ENCODE measurements at places on chromosomes 12 and 14.
A peak's percentile ranks its signal among the peaks of the same experiment; 100 is the strongest.

DNA sequence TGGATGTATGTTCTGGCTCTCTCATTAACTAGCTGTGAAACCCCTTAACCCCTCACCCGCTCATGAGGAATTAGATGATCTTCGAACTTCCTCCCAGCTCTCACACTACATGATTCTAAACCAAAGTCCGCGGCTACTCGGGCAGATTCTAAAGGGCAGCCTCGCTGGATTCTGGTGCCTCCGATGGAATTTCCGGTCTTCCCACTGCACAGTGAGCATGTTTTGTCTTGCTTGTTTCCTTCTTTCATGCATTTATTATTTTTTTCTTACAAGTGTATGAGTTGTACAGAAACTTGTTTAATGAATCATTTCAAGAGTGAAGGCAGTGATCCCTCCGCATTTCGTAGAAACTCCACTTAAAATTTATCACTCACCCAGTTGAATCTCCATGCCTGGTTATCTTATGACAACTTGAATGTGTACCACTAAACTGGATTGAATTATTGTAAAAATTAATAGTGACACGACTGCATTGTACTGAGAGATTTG lies 4.5 kb upstream of the HCAR3 start:
- no peak for DNase-seq

GRCh38 chr12:75611041-75611440 lies 99.6 kb upstream of the KRR1 start:
- DNase-seq = no peak

DNA sequence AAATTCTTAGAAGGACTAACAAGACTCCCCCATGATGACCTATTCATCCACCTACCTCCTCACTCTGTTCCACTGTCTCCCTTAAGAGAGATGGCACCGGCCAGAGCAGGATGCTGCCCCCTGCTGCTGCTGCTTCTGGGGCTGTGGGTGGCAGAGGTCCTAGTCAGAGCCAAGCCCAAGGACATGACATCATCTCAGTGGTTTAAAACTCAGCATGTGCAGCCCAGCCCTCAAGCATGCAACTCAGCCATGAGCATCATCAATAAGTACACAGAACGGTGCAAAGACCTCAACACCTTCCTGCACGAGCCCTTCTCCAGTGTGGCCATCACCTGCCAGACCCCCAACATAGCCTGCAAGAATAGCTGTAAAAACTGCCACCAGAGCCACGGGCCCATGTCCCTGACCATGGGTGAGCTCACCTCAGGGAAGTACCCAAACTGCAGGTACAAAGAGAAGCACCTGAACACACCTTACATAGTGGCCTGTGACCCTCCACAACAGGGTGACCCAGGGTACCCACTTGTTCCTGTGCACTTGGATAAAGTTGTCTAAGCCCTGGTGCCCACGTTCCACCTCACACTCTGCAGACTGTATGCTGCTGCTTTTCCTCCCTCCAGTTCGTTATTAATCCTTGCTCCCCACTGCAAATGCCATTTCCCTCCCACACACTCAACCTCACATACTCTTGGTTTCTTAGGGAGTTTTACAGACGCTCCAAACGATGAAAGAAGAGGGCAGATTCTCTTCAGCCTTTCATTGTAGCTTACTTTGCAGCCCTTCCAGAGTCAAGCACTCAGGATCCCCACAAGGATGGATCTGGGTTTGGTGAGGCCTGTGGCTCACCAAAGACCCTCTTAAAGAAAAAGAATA lies at the start of gene RNASE8:
Gene RNASE8 (plus strand): TSS at position 20 of the 873 bp plus-strand sequence. CDS start 71 bp downstream, at position 91.
- DNase-seq = no peak

- no peak for DNase-seq
Measured at GRCh38 chr12:122138616-122139015, 35.4 kb downstream of the IL31 start.

DNA sequence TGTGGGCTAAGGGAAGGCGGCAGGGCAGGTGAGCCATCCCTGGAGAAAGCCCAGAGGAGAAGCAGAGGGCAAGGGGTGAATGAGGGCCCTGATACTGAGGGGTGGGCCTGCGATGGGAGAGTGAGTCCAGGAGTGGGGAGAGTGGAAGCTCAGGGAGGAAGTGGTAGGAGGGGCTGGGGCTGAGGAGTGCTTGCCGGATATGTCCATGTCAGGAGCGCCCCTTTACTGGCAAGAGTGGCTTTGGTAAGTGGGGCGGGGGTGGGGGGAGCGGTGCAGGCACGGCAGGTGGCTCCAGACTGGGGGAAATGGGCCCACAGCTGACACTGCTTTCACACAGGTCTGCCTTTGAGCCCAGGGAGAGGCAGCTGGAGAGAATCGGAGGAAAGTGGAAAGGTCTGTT lies 86.4 kb upstream of the GPR68 start:
- no peak for DNase-seq

- no peak for DNase-seq
Measured at GRCh38 chr12:25855716-25856115, 102.8 kb upstream of the RASSF8 start.

GRCh38 chr12:131118371-131118770 lies 164.7 kb downstream of the ADGRD1 start:
- DNase-seq = no peak

GRCh38 chr12:71662849-71663560 lies 643 bp downstream of the ZFC3H1 start:
- DNase-seq = peak; percentile 53

DNA sequence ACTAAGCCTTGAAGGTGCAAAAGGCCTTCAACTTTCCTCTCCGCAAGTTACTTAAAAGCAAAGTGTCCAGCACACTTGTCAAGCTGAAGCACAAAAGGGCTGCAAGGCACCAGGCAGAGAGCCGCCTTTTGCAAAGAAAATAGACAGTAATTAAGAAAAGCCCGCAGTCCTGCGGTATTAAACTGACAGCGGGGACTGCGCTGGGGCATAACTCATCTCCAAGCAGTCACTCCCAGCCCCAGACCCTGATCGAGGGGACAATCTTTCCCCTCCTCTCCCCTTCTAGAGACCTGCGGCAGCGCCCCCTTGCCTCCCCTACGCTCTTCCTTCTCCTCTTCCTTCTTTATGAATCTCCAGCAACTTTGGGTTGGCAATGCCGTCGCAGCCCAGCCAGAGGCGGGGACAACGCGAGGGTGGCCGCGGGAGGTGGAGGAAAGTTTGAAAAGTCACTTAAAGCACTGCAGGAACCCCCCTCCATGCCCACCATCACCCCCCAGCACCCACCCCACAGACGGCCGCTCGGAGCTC lies 200.9 kb upstream of the CAND1 start:
- DNase-seq = peak; percentile 59

- DNase-seq = no peak
Measured at GRCh38 chr14:32603992-32604565, 275.0 kb downstream of the AKAP6 start.

- peak; percentile 58 for DNase-seq
Measured at GRCh38 chr12:104507672-104508071, 50.9 kb downstream of the CHST11 start.

DNA sequence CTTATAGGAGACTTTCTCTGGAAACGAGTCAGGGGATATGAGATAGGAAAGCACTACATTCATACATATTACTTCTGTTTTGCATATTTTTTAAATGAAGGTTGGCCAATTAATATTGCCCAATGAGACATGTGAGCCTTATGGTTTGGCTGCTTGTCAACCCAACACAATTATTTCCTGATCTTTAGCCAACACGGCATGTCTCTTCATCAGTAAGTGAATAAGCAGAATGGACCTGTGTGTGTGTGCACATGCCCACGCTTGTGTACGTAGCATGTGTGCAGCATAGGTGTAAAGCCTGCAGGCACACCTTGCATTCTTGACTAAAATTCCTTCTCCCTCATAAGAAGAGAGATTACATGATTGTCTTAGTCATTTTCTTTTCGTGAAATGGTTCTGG lies 88.3 kb downstream of the STON2 start:
- no peak for DNase-seq

DNA sequence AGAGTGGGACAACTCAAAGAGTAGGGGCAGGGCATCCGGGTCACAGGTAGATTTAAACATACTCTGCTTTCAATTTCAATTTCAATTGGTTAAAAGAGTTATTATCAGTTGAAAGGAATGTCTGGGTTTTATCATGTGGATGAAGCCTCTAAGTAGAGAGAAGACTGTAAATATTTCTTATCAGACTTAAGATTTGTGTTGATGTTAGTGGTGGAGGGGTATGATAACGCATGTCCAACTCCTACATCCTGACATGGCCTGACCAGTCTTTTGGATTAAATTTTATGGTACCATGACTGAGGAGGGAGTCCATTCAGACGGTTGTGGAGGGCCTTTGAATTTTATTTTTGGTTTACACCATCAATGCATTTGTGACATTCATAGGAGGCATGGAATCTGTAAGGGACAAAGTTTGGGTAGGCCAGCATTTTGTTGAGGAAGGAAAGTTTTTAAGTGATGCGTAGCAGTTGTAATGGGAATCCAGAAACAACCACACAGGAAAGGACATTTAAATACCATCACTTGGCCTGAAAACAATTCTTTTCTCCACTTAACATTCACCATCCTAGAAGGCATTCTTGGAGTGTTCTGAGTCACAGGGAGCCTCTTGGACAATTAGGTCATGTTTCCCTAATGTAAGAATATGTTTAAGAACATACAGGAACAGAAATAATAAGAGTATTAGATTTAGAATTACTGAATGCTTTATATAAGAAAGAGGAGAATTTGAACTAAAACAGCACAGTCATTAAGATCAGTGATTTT lies 371.9 kb downstream of the ATP23 start:
- no peak for DNase-seq

Data from H7 (cell line).